Osteoblast (primary cell): ENCODE measurements at places on chromosomes 11 and 22. TPM values are rescaled to one million over a fixed set of nuclear protein-coding genes. Genes with fewer than 3 reads are reported as not detected.

GRCh38 chr11:60168306-60168705 lies 14.6 kb downstream of the MS4A6A start:
- DNase-seq: no peak
- H3K27me3 ChIP-seq: no peaks in the 10 kb centered on the region
- H3K4me3 ChIP-seq: no peak overlapping the region
- no peak overlapping the region for H3K27ac ChIP-seq

- no peaks in the 10 kb centered on the region for H3K27me3 ChIP-seq
- no peak for DNase-seq
- H3K36me3 ChIP-seq: no peaks in the 10 kb centered on the region
- no peak overlapping the region for H3K27ac ChIP-seq
Observed at GRCh38 chr11:26199331-26200095, 132.4 kb upstream of the ANO3 start.

Gene SIK3
- 24.8 and 25.7 TPM in 2 replicates for total RNA-seq

- no peaks in the 10 kb centered on the region for H3K27me3 ChIP-seq
- H3K27ac ChIP-seq: peak overlapping the region; percentile 93
- peaks cover 49% of the 10 kb centered on the region for H3K4me1 ChIP-seq
- peaks cover 41% of the 10 kb centered on the region for H3K36me3 ChIP-seq
- peak overlapping the region; percentile 93 for H3K4me3 ChIP-seq
Observed at GRCh38 chr11:33733980-33734379, 2.2 kb downstream of the CD59 start.

- DNase-seq: no peak
- no peaks in the 10 kb centered on the region for H3K27me3 ChIP-seq
- no peaks in the 10 kb centered on the region for H3K36me3 ChIP-seq
Observed at GRCh38 chr22:21857481-21857914, 9.9 kb downstream of the MAPK1 start.

Gene SCGB1A1
- total RNA-seq: not detected in 2 replicates

DNA sequence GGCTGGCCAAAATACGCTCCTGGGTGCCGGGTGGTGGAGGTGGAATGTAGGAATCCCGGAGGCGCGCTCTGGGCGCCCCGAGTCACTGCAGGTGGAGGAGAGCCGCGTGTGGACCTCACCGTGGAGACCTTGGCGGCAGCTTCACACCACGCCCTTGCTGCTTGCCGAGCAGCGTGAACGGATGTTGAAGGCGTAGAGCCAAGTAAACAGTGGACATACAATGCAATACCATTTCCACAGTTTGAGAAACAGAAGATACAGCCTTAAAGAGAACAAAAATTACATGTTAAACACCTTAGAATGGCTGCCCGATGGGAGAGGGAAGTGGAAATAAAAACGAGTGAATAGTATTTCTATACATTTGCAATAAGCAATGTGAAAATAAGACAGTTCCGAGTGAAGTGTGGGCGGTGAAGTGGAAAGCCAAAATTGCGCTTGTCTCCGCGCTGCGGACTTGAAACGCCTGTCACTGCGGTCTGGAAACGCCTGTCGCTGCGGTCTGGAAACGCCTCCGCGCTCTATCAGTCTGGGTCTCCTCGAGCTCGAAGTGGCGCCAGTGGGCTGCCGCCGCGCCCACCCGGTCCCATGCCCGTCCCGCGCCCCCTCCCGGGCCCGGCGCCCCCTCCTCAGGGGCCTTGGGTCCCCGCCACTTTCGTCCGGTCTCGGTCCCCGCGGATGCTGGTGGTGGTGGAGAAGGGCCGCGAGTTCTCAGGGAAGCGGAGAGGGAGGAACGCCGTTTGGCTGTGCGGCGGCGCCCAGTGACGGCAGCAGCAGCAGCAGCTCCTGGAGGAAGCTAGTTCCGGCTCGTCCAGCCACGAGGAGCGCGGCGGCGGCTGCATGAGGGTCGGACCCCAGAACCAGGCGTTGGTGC lies 1.6 kb downstream of the NCR3LG1 start:
- no peaks in the 10 kb centered on the region for H3K36me3 ChIP-seq
- H3K4me3 ChIP-seq: peak overlapping the region; percentile 78
- peaks cover 24% of the 10 kb centered on the region for H3K4me1 ChIP-seq

DNA sequence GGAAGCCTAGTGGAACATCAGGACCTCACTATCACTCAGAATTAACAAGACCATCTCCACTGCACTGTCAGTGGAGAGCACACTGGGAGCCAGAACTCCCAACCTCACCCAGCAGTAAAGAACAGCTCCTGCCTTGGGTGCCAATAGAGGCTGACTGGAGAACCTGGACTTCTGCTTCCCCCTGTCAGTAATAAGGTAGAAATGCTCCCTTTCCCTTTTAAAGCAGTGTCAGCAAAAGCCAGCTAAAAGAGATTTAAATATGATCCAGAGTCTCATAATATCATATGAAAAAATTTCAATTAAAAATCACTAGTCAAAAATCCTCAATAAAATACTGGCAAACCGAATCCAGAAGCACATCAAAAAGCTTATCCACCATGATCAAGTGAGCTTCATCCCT lies 82.8 kb downstream of the SPATA19 start:
- H3K4me3 ChIP-seq: no peak overlapping the region
- no peaks in the 10 kb centered on the region for H3K4me1 ChIP-seq
- H3K27me3 ChIP-seq: no peaks in the 10 kb centered on the region
- no peak overlapping the region for H3K27ac ChIP-seq

Gene CEP126
- total RNA-seq: 3.6 and 4.1 TPM in 2 replicates
